ENCODE measurements at places on chromosomes 12 and 14.

DNA sequence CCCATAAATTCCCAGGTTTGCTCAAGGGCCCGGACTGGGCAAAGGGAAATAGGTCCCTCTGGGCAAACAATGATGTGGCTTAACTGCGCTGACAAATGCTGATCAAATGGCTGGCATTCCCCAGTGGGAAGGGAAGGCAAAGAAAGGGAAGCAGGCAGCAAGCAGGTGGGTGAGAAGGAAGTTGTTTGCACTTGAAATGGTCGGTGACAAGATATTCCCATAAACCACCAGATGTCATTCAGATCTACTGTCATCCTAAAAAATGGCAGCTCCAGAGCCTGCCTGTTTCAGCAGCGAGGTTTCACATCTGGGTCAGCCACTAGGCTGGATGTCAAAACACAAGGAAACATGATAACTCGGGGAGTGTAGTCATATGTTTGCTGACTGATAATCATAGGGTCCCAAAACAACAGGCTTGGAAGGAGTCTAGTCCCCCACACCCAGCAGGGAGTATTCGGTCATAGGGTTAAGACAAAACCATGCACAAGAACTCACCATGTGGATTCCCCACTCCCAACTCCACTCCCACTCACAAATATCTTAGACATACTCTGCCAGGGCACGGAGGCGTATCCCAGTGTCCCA is 37.9 kb upstream of the MDM1 start:
- no peak overlapping the region for H3K27ac ChIP-seq
- no peak overlapping the region for H3K4me3 ChIP-seq
- no peaks in the 10 kb centered on the region for H3K36me3 ChIP-seq
- no peak for DNase-seq
- H3K27me3 ChIP-seq, result no peaks in the 10 kb centered on the region

GRCh38 chr14:68779761-68780323 is 13.0 kb downstream of the ZFP36L1 start:
- no peaks in the 10 kb centered on the region for H3K36me3 ChIP-seq
- no peak for DNase-seq
- no peaks in the 10 kb centered on the region for H3K4me1 ChIP-seq
- H3K27ac ChIP-seq, result no peak overlapping the region
- no peak overlapping the region for H3K4me3 ChIP-seq

- no peaks in the 10 kb centered on the region for H3K27me3 ChIP-seq
- DNase-seq, result no peak
- no peaks in the 10 kb centered on the region for H3K36me3 ChIP-seq
- H3K27ac ChIP-seq, result no peak overlapping the region
Measured at GRCh38 chr14:36344211-36344610, 23.8 kb upstream of the MBIP start.

- H3K27ac ChIP-seq, result no peak overlapping the region
- no peaks in the 10 kb centered on the region for H3K36me3 ChIP-seq
- no peak for DNase-seq
- H3K4me1 ChIP-seq, result no peaks in the 10 kb centered on the region
- H3K27me3 ChIP-seq, result no peaks in the 10 kb centered on the region
- H3K4me3 ChIP-seq, result no peak overlapping the region
Measured at GRCh38 chr14:72523424-72524294, 370.2 kb downstream of the DPF3 start.

DNA sequence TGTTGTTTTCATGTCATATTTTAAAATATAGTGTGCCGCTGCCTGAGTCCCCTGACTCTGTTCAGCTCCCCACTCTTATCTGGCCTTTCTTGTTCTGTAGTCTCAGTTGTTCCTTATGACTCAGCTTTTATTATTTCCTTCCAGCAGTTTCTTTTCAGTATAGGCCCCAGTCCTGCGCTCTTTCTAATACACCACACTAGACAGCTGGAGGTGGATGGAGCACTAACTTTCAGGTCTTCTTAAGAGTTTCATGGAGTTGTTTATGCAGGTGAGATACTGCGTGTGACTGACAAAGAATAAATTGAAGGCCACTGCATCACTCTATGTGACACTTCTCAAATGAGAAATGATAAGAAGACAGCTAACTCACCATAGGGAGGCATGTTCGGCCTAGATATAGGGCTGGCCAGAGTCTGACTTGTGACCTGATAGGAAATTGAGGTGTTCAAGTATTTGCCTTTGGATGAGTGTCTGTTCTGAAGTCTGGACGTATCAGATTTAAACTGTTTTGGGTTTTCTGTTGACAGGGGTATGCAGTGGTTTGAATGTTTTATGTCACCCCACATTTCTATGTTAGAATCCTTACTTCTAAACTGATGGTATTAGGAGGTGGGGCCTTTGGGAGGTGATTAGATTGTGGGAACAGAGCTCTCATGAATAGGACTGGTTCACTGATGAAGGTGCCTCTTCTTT is 60.8 kb upstream of the CLMN start:
- no peak overlapping the region for H3K4me3 ChIP-seq
- no peaks in the 10 kb centered on the region for H3K4me1 ChIP-seq
- H3K27me3 ChIP-seq, result no peaks in the 10 kb centered on the region

- no peak for DNase-seq
- H3K4me1 ChIP-seq, result peaks cover 12% of the 10 kb centered on the region
- H3K4me3 ChIP-seq, result no peak overlapping the region
- no peaks in the 10 kb centered on the region for H3K36me3 ChIP-seq
- H3K27ac ChIP-seq, result no peak overlapping the region
- H3K27me3 ChIP-seq, result no peaks in the 10 kb centered on the region
Measured at GRCh38 chr14:90551070-90551704, 154.4 kb downstream of the CALM1 start.

- H3K36me3 ChIP-seq, result no peaks in the 10 kb centered on the region
- H3K4me3 ChIP-seq, result no peak overlapping the region
- no peak overlapping the region for H3K27ac ChIP-seq
- DNase-seq, result no peak
Measured at GRCh38 chr12:66014818-66015217, 115.7 kb downstream of the LLPH start.

DNA sequence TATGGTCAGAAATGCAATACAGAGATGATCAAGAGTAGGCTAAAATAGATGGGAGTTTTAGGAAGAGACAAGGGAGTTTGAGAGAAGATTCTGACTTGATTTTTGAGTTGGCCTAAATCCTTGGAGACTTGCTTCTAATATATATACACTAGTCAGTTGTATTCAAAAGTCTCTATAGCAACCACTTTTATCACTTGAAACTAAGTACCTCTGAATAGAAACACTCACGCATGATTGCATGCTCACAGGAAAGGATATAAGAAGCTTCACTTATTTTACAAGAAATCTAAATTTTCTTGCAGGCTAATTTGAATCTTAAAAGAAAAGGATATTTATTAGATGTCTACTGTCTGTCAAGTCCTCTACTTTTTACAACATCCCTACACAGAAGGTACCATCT is 316.8 kb downstream of the SNAPC1 start:
- DNase-seq, result no peak
- H3K27ac ChIP-seq, result no peak overlapping the region
- no peaks in the 10 kb centered on the region for H3K4me1 ChIP-seq
- H3K27me3 ChIP-seq, result no peaks in the 10 kb centered on the region
- H3K4me3 ChIP-seq, result no peak overlapping the region

- H3K27me3 ChIP-seq, result no peaks in the 10 kb centered on the region
- H3K4me1 ChIP-seq, result peaks cover 11% of the 10 kb centered on the region
- no peak overlapping the region for H3K27ac ChIP-seq
- no peak for DNase-seq
Measured at GRCh38 chr12:124747426-124748161, 116.1 kb downstream of the SCARB1 start.

DNA sequence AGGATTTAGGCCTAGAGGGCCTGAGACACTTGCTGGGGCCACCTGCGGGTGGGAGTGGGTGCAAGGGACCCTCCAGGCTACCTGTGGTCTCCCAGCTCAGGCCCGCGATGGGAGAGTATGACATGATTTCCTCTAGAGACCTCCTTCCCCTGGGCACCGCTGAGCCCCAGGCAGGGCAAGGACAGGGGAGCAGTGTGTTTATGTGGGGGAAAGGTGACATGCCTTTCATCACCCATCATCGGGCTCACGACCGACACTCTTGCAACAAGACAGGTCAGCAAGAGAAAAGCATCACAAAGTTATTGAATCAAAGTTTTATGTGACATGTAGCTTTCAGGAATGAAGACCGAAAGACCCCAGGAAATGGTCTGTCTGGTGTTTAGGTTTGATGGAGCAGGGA is 19.9 kb downstream of the SH2B3 start:
- no peak overlapping the region for H3K4me3 ChIP-seq
- H3K27me3 ChIP-seq, result no peaks in the 10 kb centered on the region
- peak overlapping the region; percentile 59 for H3K27ac ChIP-seq
- peaks cover 42% of the 10 kb centered on the region for H3K4me1 ChIP-seq
- no peak for DNase-seq

GRCh38 chr14:57352396-57353170 is 37.8 kb upstream of the NAA30 start:
- no peak overlapping the region for H3K4me3 ChIP-seq
- H3K36me3 ChIP-seq, result no peaks in the 10 kb centered on the region
- no peak overlapping the region for H3K27ac ChIP-seq
- DNase-seq, result no peak

GRCh38 chr14:84129941-84130340 is 1400.0 kb upstream of the FLRT2 start:
- H3K4me1 ChIP-seq, result no peaks in the 10 kb centered on the region
- no peak overlapping the region for H3K4me3 ChIP-seq
- no peak for DNase-seq
- no peaks in the 10 kb centered on the region for H3K36me3 ChIP-seq
- H3K27ac ChIP-seq, result no peak overlapping the region

- no peak for DNase-seq
- no peaks in the 10 kb centered on the region for H3K36me3 ChIP-seq
- no peak overlapping the region for H3K4me3 ChIP-seq
- H3K4me1 ChIP-seq, result peaks cover 15% of the 10 kb centered on the region
- H3K27ac ChIP-seq, result no peak overlapping the region
- no peaks in the 10 kb centered on the region for H3K27me3 ChIP-seq
Measured at GRCh38 chr14:81281332-81281731, 60.6 kb upstream of the GTF2A1 start.

DNA sequence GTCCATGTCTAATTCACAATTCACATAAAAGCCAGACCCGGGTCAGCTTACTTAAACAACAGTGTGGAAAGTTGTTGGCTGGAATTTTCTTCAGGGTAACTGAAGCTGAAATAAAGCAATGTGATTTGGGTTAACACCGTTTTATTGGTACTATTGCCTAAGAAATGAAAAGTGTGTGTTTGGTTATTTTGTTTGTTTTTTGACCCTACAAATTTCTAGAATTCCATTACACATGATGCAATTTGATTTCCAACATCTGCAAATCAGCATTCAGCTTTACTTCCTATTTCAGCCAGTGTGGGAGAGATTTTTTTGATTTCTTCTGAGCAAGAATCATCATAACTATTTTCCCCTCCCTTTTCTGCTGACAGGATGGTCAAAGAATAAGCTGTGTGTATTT is 45.7 kb upstream of the CLMN start:
- H3K36me3 ChIP-seq, result no peaks in the 10 kb centered on the region
- H3K27ac ChIP-seq, result no peak overlapping the region
- H3K4me3 ChIP-seq, result no peak overlapping the region
- peaks cover 28% of the 10 kb centered on the region for H3K4me1 ChIP-seq
- no peak for DNase-seq
- no peaks in the 10 kb centered on the region for H3K27me3 ChIP-seq

- no peak for DNase-seq
- no peak overlapping the region for H3K27ac ChIP-seq
- no peaks in the 10 kb centered on the region for H3K36me3 ChIP-seq
- H3K4me3 ChIP-seq, result no peak overlapping the region
Measured at GRCh38 chr14:29853272-29853671, 74.4 kb downstream of the PRKD1 start.

DNA sequence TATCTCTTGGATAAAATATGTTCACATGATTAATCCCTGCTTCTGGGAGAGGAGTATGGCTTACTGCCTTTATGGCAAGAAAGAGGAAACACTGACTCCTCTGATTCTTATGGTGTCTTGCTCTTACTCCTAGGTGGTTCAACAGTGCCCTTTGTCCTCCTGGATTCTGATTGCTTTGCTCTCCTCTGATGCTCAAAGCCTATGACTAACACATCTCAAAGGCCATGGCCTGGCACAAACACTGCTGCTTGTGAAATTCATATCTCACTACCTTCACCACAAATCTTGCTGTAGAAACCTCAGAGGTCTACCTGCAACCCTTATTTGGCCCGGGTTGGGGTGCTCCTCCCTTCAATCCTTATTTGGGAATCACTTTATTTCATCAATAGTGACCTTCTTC is 217.2 kb downstream of the C12orf50 start:
- no peaks in the 10 kb centered on the region for H3K27me3 ChIP-seq
- no peaks in the 10 kb centered on the region for H3K36me3 ChIP-seq
- H3K4me1 ChIP-seq, result no peaks in the 10 kb centered on the region
- no peak overlapping the region for H3K4me3 ChIP-seq
- H3K27ac ChIP-seq, result no peak overlapping the region

- H3K4me3 ChIP-seq, result no peak overlapping the region
- no peaks in the 10 kb centered on the region for H3K27me3 ChIP-seq
- DNase-seq, result peak; percentile 5
- H3K36me3 ChIP-seq, result no peaks in the 10 kb centered on the region
Measured at GRCh38 chr14:66038618-66039017, 447.6 kb upstream of the CCDC196 start.

- DNase-seq, result no peak
- no peaks in the 10 kb centered on the region for H3K36me3 ChIP-seq
- no peak overlapping the region for H3K4me3 ChIP-seq
- no peaks in the 10 kb centered on the region for H3K4me1 ChIP-seq
- H3K27me3 ChIP-seq, result no peaks in the 10 kb centered on the region
Measured at GRCh38 chr14:27392153-27392552, 794.3 kb upstream of the NOVA1 start.

DNA sequence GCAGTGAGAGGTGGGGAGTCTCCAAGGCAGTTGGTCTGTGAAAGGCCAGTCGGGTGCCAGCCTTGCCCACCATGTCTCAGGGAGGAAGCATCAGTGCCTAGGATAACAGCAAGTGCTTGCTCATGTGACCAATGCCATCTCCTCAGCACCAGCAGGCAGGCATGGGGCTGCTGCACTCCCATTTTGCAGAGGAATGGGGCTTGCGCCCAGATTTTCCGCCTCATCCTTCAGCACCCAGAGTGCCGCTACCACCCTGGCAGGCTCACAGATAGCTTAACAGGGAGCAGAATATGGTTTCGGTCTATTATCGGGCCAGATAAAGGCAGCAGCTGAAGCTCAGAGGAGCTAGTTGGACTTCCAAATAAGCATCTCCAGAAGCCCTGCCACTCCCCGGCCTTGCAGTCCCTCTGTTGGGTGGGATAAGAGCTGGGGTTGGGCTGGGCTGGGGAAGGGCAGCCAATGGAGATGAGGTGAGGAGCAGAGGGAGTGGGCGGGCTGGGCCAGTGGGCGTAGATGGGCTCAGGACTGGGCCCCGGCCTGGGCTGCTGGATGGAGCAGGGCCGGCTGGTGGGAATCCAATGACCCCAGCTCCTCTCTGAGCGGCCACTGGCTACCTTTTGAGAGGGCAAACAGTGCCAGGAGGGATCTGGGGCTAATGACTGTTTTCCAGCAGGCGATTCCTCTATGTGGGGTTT is 8.4 kb upstream of the KRT80 start:
- no peaks in the 10 kb centered on the region for H3K36me3 ChIP-seq
- DNase-seq, result no peak
- no peaks in the 10 kb centered on the region for H3K27me3 ChIP-seq
- H3K27ac ChIP-seq, result no peak overlapping the region
- no peak overlapping the region for H3K4me3 ChIP-seq

GRCh38 chr12:20585913-20586312 is 109.2 kb upstream of the SLCO1C1 start:
- H3K27me3 ChIP-seq, result no peaks in the 10 kb centered on the region
- no peaks in the 10 kb centered on the region for H3K36me3 ChIP-seq
- no peaks in the 10 kb centered on the region for H3K4me1 ChIP-seq
- H3K4me3 ChIP-seq, result no peak overlapping the region
- peak; percentile 15 for DNase-seq

GRCh38 chr14:95208598-95208997 is 51.3 kb upstream of the DICER1 start:
- no peaks in the 10 kb centered on the region for H3K27me3 ChIP-seq
- H3K4me3 ChIP-seq, result no peak overlapping the region
- no peak for DNase-seq
- no peaks in the 10 kb centered on the region for H3K4me1 ChIP-seq
